ENCODE measurements at places on chromosomes 12 and 14.

- no peak for DNase-seq
Observed at GRCh38 chr12:12673296-12673695, 22.7 kb downstream of the GPR19 start.

DNA sequence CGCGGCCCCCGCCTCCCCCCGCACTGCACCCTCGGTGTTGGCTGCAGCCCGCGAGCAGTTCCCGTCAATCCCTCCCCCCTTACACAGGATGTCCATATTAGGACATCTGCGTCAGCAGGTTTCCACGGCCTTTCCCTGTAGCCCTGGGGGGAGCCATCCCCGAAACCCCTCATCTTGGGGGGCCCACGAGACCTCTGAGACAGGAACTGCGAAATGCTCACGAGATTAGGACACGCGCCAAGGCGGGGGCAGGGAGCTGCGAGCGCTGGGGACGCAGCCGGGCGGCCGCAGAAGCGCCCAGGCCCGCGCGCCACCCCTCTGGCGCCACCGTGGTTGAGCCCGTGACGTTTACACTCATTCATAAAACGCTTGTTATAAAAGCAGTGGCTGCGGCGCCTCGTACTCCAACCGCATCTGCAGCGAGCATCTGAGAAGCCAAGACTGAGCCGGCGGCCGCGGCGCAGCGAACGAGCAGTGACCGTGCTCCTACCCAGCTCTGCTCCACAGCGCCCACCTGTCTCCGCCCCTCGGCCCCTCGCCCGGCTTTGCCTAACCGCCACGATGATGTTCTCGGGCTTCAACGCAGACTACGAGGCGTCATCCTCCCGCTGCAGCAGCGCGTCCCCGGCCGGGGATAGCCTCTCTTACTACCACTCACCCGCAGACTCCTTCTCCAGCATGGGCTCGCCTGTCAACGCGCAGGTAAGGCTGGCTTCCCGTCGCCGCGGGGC is at the start of gene FOS:
FOS (plus strand) TSS at position 407 of the 731 bp plus-strand sequence; CDS start at position 562, 155 bp downstream.
- peak; percentile 87 for DNase-seq

DNA sequence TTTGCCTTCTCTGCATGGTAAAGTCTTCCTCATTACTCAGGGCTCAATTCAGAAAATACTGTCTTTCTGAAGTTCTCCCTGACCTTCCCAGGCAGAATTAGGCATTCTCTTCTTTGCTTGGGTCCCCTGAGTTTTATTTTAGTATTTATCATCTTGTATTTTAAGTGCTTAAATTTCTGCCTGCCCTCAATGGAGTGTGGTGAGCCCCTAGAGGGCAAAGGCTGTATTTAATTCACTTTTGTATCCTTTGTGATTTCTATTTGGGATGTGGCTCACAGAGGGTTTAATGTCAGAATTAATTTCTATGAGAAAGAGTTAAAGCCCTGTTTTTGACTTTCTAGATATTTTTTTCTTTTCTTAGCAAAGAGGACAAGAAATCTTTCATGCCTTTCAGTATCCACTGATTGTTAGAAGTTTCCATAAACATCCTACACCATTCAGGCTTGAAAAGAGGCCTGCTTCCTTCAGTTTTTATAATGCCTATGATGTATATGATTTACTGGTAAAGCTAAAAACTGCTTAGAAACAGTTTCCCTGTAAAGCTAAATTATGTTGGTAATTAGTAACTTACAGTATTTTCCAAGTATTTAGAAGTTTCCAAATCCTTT is 55.6 kb upstream of the PTPRB start:
- DNase-seq, result peak; percentile 85

DNA sequence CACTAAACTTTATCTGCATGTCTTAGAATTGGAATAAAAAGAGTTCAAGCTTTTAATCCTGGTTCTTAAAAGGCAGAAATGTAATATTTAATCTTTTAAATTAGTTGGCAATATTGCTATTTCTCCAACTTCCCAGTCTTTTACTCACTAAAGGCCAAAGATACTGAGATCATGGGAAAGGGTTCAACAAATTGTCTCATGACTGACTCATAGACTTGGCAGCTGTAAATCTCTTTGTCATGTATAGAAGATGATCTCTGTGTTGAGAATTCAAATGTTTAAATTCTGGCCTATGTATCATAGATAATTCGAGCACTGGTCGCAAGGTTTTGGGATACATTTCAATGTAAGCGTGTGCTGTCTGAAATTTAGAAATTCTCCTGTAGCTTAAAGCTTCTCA is 40.1 kb upstream of the STRAP start:
- no peak for DNase-seq

- DNase-seq, result no peak
Observed at GRCh38 chr12:11875414-11875935, 195.3 kb upstream of the BCL2L14 start.

DNA sequence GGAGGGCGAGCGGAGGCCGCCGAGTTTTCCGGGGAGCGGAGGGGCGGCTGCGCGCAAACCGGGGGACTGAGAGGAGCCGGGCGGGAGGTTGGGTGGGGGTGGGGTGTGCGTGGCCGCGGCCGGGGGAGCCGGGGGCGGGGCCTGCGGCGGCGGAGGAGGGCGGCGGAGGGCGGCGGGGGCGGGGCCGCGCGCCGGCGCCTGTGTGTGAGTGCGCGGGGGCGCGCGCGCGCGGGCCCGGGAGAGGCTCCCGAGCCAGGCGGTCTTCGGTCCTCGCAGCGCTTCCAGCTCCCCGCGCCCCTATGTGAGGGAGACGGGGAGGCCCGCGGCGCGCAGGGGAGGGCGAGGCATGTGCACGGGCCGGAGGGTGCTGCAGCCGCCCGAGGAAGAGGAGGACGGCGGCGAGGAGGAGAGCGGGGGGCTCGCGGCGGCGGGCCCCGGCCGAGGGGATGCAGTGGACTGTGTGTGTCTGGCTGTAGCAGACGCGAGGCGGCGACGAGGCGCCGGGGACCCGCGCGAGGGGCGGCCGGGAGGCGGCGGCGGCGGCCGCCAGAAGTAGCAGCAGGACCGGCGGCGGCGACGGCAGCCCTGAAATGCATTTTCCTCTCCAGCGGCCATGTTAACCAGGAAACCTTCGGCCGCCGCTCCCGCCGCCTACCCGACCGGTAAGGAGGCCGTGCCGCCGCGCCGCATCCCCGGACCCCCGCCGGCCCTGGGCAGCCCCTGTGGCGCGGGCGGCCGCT is at the start of gene DYRK2:
DYRK2 (plus strand) TSS at position 225 of the 740 bp plus-strand sequence; CDS start at position 614, 389 bp downstream.
- DNase-seq, result peak; percentile 66

- DNase-seq, result peak; percentile 62
Observed at GRCh38 chr14:92456215-92457015, 57.2 kb upstream of the RIN3 start.

DNA sequence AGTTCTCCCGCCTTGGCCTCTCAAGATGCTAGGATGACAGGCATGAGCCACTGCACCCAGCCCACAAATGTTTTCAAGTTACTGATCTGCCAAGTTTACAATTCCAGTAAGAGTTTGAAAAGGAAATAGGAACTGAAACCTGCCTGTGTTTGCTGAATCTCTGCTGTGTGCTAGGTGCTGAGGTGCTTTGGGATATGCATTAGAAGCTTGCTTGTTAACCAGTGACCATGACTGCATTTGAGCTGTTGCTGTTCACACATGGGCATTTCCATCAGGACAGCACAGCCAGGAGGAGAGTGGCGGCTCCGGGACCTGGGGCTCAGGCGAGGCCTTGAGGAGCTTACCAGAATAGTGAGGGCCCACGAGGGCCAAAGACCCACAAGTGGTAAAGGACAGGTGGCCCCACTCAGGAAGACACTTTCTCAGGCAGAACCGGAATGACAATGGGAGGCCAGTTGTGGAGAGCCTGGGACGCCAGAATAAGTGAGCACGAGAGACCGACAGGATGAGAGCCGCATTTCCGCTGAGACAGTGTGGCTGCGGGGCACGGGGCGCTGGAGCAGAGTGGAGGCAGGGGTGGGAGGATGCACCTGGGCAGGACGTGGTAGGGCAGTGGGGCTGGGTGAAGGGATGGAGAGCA is 54.5 kb upstream of the MMP17 start:
- DNase-seq, result no peak

DNA sequence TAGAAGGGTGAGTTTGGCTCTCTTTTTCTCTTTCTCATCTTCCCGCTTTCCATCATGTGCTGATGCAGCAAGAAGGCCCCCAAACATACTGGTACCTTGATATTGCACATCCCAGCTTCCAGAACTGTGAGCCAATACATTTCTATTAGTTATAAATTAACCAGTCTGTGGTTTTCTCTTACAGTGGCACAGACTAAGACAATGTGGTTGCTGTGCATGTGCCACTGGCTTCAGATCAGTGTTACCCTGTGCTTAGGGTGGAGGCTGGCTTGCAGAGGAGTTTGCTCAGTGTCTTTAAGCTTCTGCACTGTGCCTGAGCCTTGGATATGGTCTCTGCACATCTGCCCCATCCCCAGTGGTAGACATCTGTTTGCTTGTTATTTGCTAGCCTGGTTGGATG is 5.5 kb downstream of the IFI27L2 start:
- DNase-seq, result no peak

DNA sequence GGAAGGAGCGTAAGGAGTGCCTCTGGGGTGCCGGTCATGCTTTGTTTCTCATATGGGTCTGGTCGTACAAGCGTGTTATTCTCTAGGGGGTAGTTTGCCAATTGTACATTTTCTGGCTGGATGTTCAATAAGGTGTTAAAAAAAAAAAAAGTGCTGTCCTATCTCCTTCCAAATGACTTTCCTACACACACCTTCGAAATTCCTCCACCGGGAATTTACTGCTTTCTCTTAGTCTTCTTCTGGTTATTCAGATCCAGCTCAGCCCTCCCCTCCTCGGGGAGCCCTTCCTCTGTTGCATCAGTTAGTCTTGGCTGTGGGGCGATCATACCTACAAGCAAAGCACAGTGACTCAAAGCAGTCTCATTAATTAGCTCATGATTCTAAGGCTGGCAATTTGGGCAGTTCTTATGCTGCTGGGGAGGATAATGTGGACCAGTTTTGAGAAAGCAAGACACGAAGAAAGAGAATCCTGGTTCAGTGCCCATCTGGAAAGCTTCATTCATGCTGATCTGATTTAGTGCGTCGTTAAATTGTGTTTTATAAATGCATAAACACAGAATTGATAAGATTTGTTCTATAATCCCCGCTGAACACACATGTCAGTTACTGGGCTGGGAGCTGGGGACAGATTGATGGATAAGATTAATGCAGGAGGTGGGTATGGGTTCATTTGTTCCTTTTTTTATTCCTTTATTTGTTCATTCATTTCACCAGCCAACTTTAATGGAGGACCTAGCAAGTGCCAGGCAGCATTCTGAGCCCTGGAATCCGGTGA is 9.2 kb upstream of the CLMN start:
- DNase-seq, result no peak

DNA sequence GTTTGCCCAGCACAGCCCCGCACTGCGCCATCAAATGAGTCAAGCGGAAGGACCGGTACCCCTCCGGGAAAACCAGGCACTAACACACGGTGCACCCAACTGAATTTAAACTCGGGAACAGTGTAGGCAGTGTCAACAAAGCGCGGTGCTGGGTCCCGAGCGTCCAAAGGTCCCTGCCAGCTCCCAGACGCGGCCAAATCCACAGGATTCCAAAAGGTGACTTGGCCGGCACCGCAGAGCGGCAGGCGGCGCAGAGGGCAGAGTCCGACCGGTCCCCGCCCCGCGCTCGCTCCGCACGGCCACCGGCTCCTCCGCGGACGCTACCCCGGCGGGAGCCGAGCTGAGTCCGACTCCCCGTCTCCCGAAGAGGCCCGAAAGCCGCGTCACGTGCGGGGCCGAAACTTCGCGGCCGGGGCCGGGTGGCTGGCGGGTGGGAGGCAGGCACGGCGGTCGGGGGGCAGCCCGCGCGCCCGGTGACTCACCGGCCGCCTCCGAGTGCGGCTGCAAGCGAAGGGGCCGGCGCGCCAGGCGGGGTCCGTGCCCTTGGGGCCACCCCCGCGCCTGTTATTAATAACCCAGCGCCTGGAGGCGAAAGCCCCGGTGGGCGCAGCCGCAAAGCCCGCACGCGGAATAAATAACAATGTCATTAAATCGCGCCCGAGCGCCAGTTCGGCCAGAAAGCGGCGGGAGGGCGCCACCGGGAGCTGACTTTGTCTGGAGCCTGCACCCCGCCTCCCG is 863 bp downstream of the DENND5B start:
- DNase-seq, result peak; percentile 74

All from OCI-M1 (cell line).